Activated CD8-positive, alpha-beta memory T cell treated with anti-CD3 and anti-CD28 coated beads, Interleukin-2, amount 10 ng/mL, durations not matched to agents 7 days and 5 days (primary cell): ENCODE measurements at places on chromosomes 16 and 17. TPM values are rescaled to one million over a fixed set of nuclear protein-coding genes. Genes with fewer than 3 reads are reported as not detected.

DNA sequence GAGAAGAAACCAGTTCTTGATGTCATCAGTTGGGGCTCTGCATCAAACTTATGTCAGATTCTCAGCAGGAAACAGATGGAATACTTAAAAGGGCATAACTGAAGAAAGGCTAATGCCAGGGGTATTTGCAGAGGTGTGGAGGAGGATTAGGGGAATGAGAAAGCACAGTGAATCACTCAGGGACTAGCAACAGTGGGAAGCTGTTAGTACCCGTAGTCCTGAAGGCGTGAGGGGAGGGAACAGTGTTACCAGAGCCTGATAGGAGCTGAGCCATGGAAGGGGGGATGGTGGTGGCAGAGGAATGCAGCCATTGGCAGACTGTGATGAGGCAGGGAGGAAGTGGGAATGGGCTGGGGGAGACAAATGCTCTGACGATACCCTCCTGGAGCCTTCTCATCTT is 162.3 kb downstream of the UTP18 start:
- DNase-seq: no peak

The ITGAD gene
- total RNA-seq: 0.09 TPM

The GLIS2 gene
- total RNA-seq: 0.63 TPM

The KRT24 gene
- not detected for total RNA-seq
